ENCODE measurements at places on chromosomes 5 and 9. TPM values are rescaled to one million over a fixed set of nuclear protein-coding genes. Genes with fewer than 3 reads are reported as not detected.

Gene OR1Q1
- not detected for polyA plus RNA-seq

Gene TXNDC8
- polyA plus RNA-seq, result not detected

Gene DDX4
- not detected for polyA plus RNA-seq

Gene PCDHA6
- polyA plus RNA-seq, result 4.0 TPM

Gene SPATA31C1
- polyA plus RNA-seq, result not detected

Gene ACTL7A
- not detected for polyA plus RNA-seq

Gene FOXD4L6
- polyA plus RNA-seq, result not detected

Gene ZNF366
- not detected for polyA plus RNA-seq

Gene KCNN2
- polyA plus RNA-seq, result 38.7 TPM

All from Purkinje cell (primary cell).